ENCODE measurements at places on chromosomes 13 and 19. TPM values are rescaled to one million over a fixed set of nuclear protein-coding genes. Genes with fewer than 3 reads are reported as not detected.

- H3K27ac ChIP-seq: no peak overlapping the region
- no peaks in the 10 kb centered on the region for H3K27me3 ChIP-seq
- H3K4me3 ChIP-seq: no peak overlapping the region
- no peak for DNase-seq
These were observed 54.9 kb upstream of the SACS start for GRCh38 chr13:23488442-23488841.

- H3K27ac ChIP-seq: no peak overlapping the region
- H3K4me3 ChIP-seq: no peak overlapping the region
- no peaks in the 10 kb centered on the region for H3K36me3 ChIP-seq
- H3K27me3 ChIP-seq: no peaks in the 10 kb centered on the region
These were observed 37.2 kb downstream of the STK24 start for GRCh38 chr13:98539666-98540065.

DNA sequence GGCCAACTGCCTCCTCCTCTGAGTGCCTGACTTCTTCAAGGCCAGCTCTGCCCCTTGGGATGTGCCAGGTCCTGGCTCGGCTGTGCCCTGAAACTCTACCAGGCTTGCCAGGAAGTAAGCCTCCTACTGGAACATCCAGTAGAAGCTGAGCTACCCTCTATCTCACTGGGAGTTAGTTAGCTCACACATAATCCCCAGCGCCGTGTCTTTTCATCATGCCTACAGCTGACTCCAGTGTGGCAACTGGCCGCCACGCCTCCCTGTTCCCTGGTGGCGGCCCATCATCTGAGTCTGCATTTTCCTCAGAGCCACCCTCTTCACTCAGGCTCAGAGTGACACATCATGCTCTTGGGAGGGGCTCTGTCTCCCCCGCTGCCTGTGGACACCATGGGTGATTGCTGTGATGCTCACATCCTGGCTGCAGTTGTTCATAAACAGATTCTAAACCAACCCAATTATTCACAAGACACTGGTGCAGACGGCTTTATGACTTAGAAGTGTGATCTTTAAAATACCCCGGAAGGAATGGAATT, 131.9 kb upstream of the IRS2 start:
- H3K27me3 ChIP-seq: no peaks in the 10 kb centered on the region
- peaks cover 4% of the 10 kb centered on the region for H3K4me1 ChIP-seq
- peak; percentile 32 for DNase-seq
- H3K4me3 ChIP-seq: no peak overlapping the region

DNA sequence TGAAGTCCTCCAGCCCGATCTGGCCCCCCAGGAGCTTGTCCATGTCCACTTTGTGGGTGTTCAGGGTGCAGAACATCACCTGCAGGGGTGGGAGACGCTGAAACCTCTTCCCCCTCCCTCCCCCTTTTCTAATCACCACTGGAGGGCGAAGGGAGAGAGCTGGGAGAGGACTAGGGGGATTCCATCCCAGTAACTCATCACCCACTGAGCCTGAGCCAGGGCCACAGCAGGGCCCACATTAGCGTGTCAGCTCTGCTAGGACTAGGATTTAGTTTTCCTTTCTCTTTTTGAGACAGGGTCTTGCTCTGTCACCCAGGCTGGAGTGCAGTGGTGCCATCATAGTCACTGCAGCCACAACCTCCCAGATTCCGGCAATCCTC, 5.5 kb upstream of the PTGER1 start:
- no peak overlapping the region for H3K4me3 ChIP-seq
- no peaks in the 10 kb centered on the region for H3K27me3 ChIP-seq
- no peak for DNase-seq
- H3K27ac ChIP-seq: no peak overlapping the region

DNA sequence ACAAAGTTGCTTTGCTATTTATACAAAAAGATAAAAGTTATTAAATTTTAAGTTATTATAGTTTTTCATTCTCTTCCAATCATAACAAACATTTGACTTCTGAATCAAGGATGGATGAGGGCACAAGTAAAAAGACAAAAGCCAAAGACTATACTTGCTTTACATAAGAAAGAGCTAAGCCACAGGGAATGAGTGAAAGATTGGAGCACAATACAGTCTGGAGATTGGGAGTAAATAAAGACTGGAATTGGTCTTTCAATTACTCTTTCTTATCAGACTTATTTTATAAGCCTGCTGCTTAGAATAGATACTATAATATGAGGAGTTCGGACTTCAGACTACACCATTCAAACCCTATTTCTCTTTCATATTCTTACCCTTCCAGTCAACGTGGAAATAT, 1874.1 kb upstream of the PRR20A start:
- H3K27me3 ChIP-seq: no peaks in the 10 kb centered on the region
- H3K4me3 ChIP-seq: no peak overlapping the region
- H3K27ac ChIP-seq: no peak overlapping the region
- H3K4me1 ChIP-seq: no peaks in the 10 kb centered on the region
- H3K36me3 ChIP-seq: no peaks in the 10 kb centered on the region

DNA sequence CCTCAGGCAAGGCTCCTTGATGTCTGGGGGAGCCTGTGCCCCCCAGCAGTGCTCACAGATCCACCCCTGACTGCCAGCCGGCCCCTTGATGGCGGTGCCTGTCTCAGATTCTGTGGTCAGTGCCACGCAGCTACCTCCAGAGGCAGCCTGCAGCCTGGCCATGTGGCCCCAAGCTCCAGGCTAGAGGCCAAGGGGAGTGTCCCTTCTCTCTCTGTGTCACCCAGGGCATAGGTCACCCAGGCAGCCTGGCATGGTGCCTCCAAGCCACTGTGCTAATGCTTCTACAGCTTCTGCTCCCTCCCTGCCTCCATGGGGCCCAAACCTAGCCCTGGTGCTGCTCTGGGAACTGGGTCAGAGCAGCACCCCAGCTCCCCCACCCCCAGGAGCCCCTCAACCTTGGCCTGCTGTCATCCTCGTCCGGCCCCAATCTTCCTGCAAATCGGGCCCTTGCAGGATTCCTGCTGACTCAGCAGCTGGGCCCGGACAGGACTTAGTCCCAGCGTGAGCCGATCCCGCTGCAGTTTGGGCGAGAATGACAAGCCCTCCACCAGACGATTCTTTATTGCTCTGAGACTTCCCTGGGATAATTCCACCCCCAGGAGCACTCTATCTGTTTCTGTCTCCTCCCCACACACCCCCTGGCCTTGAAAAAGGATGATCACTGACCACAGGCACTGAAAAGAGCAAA, 2.8 kb upstream of the ARL11 start:
- no peaks in the 10 kb centered on the region for H3K27me3 ChIP-seq
- no peaks in the 10 kb centered on the region for H3K36me3 ChIP-seq
- peak overlapping the region; percentile 18 for H3K27ac ChIP-seq
- peaks cover 6% of the 10 kb centered on the region for H3K4me1 ChIP-seq

DNA sequence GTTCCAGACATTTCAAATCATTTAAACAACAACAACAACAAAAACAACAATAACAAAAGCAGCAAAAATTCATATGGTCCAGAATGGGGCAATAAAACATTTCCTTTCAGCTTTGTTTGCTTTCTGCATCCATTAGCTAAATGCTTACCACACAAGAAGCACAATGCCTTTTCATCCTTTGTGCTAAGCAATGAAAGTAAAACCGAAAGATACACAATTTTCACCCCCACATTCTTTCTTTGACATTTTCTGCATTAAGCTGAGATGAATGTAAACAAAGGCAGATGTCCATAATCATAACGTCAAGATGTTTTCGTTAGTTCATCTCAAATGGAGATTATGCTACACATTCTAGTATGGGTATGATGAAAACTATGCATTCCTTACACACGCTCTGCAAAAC, 568.5 kb downstream of the SLITRK6 start:
- DNase-seq: no peak
- peak overlapping the region; percentile 17 for H3K27ac ChIP-seq
- no peaks in the 10 kb centered on the region for H3K4me1 ChIP-seq
- H3K4me3 ChIP-seq: no peak overlapping the region

DNA sequence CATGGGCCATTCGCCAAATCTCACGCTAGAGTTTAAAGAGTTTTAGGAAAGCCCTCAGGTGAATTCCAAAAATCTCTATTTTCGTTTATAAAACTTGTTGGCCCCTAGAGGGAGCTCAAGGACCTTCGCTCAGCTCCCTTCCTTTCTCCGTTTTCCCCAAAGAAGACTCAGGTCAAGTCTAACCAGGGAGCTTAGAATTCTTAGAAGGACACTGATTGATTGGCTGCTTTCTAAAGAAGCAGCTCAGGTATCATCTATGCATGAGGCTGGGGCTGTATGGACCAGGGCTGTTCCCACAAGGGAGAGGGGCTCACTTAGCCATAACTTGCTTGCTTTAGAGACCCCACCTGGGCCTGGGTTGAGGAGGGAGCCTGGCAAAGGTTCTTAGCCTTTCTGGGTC, 20.5 kb downstream of the DZIP1 start:
- no peaks in the 10 kb centered on the region for H3K4me1 ChIP-seq
- no peak overlapping the region for H3K4me3 ChIP-seq
- H3K27me3 ChIP-seq: no peaks in the 10 kb centered on the region
- peak; percentile 75 for DNase-seq

DNA sequence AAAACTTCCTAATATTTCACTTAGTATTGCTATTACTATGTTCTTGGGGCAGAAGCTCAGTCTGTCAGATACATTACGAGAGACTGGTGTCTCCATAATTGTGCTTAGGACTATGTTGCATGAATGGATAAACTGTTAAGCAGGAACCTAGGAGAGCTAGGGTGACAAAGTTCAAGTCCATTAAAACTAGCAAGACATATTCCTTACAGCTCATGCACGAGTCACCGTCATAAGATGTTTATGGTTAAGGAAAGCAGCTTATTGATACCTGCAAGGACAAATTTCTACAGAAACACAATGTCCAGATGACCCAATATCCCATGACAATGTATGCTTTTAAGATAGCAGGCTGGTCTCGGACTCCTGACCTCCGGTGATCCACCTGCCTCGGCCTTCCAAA, 5.7 kb upstream of the ZNF813 start:
- no peak overlapping the region for H3K4me3 ChIP-seq
- H3K27ac ChIP-seq: no peak overlapping the region
- H3K36me3 ChIP-seq: no peaks in the 10 kb centered on the region
- no peaks in the 10 kb centered on the region for H3K27me3 ChIP-seq
- no peak for DNase-seq

- H3K4me1 ChIP-seq: no peaks in the 10 kb centered on the region
- no peaks in the 10 kb centered on the region for H3K36me3 ChIP-seq
- no peak for DNase-seq
- no peak overlapping the region for H3K4me3 ChIP-seq
These were observed 20.6 kb downstream of the LRRC4B start for GRCh38 chr19:50547385-50548190.

DNA sequence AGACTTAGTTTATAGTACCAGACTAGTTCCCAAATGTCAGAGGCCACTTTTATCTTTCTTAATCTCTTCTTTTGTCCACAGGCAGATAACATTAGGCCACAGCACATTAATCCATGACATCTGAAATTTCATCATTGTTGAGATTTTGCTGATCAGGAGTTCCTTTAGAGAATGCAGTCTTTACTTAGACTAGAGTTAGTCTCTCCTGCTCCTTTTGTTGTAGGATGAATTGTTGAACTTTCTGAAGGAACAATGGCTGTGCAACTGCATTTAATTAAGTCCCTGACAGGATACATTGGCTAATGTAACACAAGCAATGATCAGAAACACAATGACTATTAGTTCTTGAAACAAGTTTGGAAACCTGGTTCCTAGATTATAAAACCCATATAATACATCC, 266.3 kb downstream of the PCDH20 start:
- no peaks in the 10 kb centered on the region for H3K4me1 ChIP-seq
- H3K4me3 ChIP-seq: no peak overlapping the region
- H3K36me3 ChIP-seq: no peaks in the 10 kb centered on the region
- no peak for DNase-seq

DNA sequence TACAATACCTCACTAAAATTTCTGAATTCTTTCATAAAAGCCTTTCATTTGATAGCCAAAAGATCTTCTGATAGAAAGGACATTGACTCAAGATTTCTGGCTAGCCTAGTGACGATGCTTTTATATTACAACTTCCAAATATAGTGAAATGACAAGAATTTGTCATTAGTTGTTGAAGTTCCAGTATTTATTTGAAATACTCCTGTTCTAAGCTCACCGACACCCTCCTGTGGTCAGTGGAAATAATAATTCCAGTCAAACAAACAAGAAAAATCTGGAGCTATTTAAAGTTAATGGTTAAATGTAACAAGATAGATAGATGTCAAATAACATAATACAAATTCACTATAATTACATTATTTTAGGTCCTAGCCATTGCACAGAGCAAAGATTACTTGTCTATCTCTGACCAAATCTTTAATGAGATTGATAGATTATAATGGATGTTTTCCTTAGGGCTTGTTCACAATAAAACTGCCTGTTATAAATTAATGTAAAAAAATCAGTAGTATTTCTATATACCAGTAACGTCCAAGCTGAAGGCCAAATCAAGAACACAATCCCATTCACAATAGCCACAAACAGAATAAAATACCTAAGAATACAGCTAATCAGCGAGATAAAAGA, 195.5 kb downstream of the RGCC start:
- DNase-seq: peak; percentile 62
- H3K36me3 ChIP-seq: no peaks in the 10 kb centered on the region

- DNase-seq: no peak
- no peak overlapping the region for H3K4me3 ChIP-seq
- no peaks in the 10 kb centered on the region for H3K27me3 ChIP-seq
- H3K4me1 ChIP-seq: no peaks in the 10 kb centered on the region
- H3K36me3 ChIP-seq: no peaks in the 10 kb centered on the region
- H3K27ac ChIP-seq: no peak overlapping the region
These were observed 474.2 kb upstream of the SLC10A2 start for GRCh38 chr13:103540382-103540765.

- no peaks in the 10 kb centered on the region for H3K4me1 ChIP-seq
- H3K4me3 ChIP-seq: no peak overlapping the region
- H3K36me3 ChIP-seq: no peaks in the 10 kb centered on the region
- no peaks in the 10 kb centered on the region for H3K27me3 ChIP-seq
- DNase-seq: no peak
These were observed 15.1 kb downstream of the NFKBID start for GRCh38 chr19:35885225-35885738.

The KCTD4 gene
- polyA plus RNA-seq: 1.2 TPM

The ZNF439 gene
- 2.6 TPM for polyA plus RNA-seq

The ZNF649 gene
- polyA plus RNA-seq: 8.6 TPM

The KLK15 gene
- polyA plus RNA-seq: not detected

The RFPL4A gene
- polyA plus RNA-seq: not detected

The ZNF329 gene
- polyA plus RNA-seq: 2.8 TPM

The MEGF8 gene
- 8.3 TPM for polyA plus RNA-seq

The PSG11 gene
- polyA plus RNA-seq: not detected

The C19orf73 gene
- 2.7 TPM for polyA plus RNA-seq

The OR7A5 gene
- polyA plus RNA-seq: 0.12 TPM

Measured in hepatocyte (in vitro differentiated cells).